ENCODE measurements at places on chromosomes 16 and 17. TPM values are rescaled to one million over a fixed set of nuclear protein-coding genes. Genes with fewer than 3 reads are reported as not detected.

The CCL4L2 gene
- not detected for total RNA-seq

The KCNJ12 gene
- total RNA-seq = 0.51 TPM

The ZFPM1 gene
- total RNA-seq = 1.2 TPM

The PRR29 gene
- 1.5 TPM for total RNA-seq

The NECAB2 gene
- not detected for total RNA-seq

The TBC1D28 gene
- not detected for total RNA-seq

The PMFBP1 gene
- 1.2 TPM for total RNA-seq

The RAPGEFL1 gene
- 21.5 TPM for total RNA-seq

The ITGAL gene
- 5.6 TPM for total RNA-seq

The GDPD1 gene
- 1.5 TPM for total RNA-seq

The SLC16A13 gene
- not detected for total RNA-seq

The ZNF688 gene
- total RNA-seq = 27.1 TPM

The LGALS9B gene
- not detected for total RNA-seq

The PABPN1L gene
- not detected for total RNA-seq

The CDYL2 gene
- total RNA-seq = 9.1 TPM

The PTGES3L gene
- not detected for total RNA-seq

The MPV17L gene
- 14.9 TPM for total RNA-seq

The WNT3 gene
- total RNA-seq = not detected

The TMEM238L gene
- total RNA-seq = not detected

The CCL16 gene
- not detected for total RNA-seq
